ENCODE measurements at places on chromosomes 12 and 14. TPM values are rescaled to one million over a fixed set of nuclear protein-coding genes. Genes with fewer than 3 reads are reported as not detected.

Gene GPRC5D
- total RNA-seq, result not detected

Gene KLHL33
- 0.44 TPM for total RNA-seq

Gene MTHFD1
- 223 TPM for total RNA-seq

DNA sequence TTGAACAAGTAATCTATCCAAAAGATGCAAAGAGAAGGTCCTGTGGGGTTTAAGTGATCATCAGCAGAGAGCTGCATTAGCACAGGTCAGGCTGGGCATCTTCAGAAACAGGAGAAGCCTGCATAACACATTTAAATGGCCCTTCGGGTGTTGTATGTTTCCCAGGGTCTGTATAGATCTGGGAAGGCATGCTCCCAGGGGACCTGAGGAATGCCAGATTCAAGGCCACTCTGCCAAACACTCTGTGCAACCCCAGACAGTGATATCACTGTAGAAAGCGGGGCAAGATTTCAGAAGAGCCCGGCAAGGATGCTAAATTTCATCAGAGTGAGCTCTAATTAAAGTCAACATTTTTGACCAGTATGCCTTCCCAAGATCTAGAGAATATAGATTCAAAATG lies 92.9 kb downstream of the ARMH4 start:
- DNase-seq, result no peak

GRCh38 chr12:120854804-120855203 lies 49.4 kb downstream of the SPPL3 start:
- DNase-seq, result no peak

Gene NXPH4
- total RNA-seq, result 0.58 TPM

GRCh38 chr12:117063162-117063911 lies 35.9 kb downstream of the TESC start:
- DNase-seq, result peak; percentile 91

GRCh38 chr12:10207136-10207535 lies 5.5 kb upstream of the GABARAPL1 start:
- DNase-seq, result no peak

DNA sequence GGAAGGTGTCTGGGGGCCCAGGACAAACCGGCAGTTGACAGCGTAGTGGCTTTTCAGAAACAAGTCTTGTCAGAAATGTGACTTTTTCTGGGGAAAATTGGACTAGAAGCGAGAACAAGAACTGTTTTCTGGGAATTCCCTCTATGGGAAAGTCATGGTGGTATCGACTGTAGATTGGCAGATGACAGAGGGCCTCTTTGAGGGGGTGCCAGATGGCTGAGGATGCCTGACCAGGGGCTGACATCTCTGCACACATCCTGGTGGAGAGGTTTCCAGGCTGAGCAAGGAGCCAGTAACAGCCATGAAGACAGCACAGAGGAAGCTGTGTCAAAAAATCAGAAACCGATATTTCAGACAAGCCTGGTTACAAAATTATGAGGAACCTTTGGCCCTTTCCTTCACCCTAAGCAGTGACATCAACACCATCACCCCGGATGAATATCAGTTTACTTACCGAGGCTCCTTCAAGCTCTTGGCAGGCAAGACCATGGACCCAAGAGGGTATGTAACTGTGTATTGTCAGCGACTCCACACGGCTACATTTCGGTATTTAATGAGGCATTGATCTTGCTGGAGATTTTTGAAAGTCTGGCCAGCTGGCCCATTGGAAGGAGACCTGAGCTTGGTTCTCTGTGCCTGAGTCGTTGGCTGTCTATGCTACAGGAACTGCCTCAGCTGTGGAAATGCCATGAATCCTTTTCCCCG lies 1525.3 kb upstream of the TMEM132C start:
- DNase-seq, result no peak

Gene FOXN4
- total RNA-seq, result not detected

DNA sequence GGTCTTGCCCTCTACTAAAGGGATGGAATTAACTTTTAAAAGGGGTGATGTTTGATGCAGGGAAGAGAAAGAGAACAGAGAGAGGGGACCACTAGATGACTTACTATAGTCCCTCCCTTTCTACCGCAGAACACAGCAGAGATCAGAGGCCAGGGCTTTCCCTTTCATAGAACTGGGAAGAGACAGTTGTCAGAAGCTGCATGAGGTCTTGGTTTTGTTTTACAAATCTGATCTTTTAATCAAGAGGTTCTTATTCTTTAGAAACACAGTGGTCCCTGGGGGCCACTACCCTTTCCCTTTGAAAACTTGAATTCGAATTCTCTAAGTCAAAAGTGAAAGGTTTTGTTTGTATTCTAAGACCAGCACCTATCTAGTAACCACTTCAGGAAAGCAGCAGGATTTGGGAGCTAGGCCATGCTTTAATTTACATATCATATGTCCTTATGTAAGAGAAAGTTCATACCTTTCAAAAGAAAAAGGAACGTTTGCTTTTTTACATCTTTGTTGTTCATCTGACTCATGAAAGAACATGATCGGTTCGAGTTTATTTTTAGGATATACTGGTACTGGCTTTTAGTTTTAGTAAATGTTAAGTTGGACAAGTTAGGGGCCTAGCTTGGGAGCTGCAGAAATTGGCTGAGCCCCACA lies 6.3 kb downstream of the FBXL14 start:
- no peak for DNase-seq

GRCh38 chr14:58107041-58107440 lies 45.0 kb downstream of the ARMH4 start:
- DNase-seq, result no peak

DNA sequence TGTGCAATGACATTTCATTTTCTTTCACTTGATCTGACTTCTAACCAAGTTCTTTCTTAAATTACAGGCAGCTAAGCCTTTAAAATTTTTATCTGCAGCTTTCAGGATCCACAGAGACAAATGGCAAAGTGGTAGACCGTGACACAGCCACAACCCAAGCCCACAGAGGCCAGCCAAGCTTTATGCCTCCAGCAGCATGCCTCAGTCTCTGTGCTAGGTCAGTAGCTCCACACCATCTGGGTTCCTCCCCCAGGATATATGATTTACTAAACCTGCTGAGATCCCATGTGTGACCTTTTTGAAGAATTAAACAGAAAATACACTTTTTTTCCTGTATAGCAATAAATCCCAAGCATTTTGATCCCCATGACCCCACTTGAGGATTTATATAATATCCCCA lies 290.4 kb upstream of the CAND1 start:
- DNase-seq, result no peak
